Cardiac septum (tissue), 1 donor: ENCODE measurements at places on chromosomes 5 and 9. TPM values are rescaled to one million over a fixed set of nuclear protein-coding genes. Genes with fewer than 3 reads are reported as not detected.

SH3TC2 gene
- total RNA-seq: 2.5 TPM

SH3RF2 gene
- 231 TPM for total RNA-seq

PCDHGA9 gene
- 9.6 TPM for total RNA-seq

SETD9 gene
- total RNA-seq: 14.2 TPM

GABRA6 gene
- total RNA-seq: not detected

ZNF300 gene
- 1.5 TPM for total RNA-seq

CTSL gene
- 116 TPM for total RNA-seq
